ENCODE measurements at places on chromosomes 11 and 22.

DNA sequence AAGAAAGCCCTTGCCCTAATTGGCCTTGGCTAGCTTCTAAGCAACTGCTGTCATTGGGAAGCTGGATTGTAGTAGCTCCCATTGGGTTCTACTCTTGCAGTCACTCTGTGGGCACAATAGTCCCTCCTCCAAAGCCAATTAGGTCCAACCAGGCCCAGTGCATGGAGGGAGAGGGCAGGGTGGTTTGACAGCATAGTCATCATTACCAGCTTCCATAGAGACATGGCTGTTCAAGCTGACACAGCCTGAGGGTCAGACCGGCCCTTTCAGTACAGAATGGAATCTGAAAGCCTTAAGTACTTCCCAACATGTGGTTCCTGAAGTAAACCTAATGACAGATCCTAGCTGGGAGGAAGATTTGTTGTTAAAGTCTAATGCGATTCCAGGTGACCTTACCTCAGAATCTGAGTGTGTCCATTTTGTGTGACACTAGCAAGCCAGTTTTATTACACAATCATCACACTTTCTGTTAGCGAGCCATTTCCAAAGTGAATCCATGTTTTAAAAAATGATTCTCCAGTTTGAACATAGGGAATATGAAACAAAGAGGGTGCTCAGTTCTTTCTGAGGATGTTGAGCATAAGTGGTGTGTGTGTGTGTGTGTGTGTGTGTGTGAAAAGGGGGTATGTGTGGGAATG, 6.9 kb downstream of the PLET1 start:
- no peak for DNase-seq

DNA sequence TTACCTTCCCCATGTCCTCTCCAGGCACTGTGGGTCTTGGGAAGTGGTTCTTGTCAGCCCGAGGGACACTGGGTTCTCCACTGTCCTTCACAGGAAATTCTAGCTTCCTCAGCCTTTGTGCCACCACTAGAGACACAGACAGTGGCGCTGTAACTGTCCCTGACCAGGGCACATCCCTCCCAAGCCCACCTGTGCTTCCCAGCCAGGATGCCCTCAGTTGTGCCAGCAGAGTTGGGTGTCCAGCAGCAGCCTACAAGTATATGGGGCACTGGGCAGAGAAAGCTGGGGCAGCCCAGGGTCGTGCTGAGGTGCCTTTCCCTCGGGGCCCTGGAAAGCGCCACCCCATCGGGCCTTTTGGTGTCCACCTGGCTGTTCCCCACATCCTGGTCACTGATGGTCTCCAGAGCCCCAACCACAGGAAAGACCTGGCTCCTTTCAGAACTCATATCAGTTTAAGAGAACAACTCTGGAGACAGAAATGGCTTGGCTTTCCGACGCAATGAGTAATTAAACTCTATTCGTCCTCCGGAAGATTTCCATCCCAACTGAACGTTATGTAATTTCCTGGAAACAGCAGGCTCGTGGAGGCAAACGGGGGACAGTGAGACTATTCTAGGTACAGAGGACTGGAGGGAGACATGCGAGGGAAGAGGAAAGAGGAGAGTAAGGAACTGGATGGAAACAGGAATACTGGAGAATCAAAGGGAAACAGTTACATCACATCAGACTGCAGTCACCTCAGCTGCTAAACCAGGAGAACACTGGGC, 28.6 kb downstream of the PPP2R1B start:
- DNase-seq, result no peak

DNA sequence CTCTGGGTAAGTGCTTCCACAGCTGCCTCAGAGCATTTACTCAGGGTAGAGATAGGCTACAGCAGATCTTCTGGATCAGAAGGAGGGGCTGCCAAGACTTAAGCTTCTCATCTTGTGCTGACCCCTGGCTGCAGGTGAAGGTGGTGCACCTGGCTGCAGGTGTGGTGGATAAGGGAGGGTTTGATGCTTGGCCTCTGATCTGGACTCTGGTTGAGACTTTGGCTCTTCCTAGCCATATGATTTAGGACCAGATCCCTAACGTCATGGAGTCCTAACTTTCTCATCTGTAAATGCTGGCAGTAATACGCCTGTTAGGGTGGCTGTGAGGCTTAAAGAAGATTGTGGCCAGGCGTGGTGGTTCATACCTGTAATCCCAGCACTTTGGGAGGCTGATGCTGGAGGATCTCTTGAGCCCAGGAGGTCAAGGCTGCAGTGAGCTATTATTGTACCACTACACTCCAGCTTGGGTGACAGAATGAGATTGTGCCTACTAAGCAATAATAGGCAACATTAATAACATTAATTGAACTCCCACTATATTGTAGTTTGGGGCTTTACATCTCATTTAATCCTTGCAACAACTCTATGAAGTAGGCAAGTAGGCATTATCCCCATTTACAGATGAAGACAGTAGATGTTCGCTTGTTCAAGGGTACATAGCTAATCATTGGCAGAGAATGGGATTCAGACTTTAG, 10.7 kb downstream of the DTX4 start:
- no peak for DNase-seq

DNA sequence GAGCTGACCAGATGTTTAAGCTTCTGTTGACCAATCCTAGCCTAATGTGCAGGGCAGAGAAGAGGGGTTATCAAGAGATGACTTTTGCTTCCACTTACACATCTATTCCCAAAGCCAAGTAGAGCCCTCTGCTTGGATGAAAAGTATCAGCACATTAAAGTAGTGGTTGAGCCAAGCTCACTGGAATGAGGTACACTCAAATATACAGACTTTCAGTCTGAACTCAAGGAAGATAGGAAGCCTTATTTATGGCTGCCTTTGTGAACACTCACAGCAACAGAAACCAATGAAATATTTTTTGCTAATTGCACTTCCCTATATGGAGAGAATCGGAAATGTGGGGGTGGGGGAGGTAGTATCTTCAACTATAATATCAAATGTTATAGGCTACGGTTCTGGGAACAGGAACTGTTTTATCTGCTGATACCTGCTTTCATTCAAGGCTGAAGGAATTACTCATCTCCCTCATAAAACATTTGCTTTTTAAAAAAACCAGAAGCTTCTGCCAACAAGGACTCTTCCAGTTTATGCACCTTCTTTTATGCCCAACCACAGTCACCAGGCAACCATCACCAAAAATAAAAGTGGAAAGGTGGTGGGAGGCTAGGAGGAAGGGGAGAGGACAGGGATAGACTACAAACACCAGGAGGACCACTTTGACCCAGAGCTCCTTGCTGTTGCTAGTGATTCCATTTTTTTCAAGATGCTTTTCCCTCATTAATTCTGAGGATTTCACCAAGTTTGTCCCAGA, 91.2 kb downstream of the CLPB start:
- peak; percentile 29 for DNase-seq

- no peak for DNase-seq
Measured at GRCh38 chr11:12809864-12810567, 135.8 kb downstream of the TEAD1 start.

GRCh38 chr22:39024519-39025308, 3.8 kb downstream of the APOBEC3D start:
- no peak for DNase-seq

GRCh38 chr11:133753150-133753549, 92.2 kb downstream of the SPATA19 start:
- DNase-seq, result no peak

DNA sequence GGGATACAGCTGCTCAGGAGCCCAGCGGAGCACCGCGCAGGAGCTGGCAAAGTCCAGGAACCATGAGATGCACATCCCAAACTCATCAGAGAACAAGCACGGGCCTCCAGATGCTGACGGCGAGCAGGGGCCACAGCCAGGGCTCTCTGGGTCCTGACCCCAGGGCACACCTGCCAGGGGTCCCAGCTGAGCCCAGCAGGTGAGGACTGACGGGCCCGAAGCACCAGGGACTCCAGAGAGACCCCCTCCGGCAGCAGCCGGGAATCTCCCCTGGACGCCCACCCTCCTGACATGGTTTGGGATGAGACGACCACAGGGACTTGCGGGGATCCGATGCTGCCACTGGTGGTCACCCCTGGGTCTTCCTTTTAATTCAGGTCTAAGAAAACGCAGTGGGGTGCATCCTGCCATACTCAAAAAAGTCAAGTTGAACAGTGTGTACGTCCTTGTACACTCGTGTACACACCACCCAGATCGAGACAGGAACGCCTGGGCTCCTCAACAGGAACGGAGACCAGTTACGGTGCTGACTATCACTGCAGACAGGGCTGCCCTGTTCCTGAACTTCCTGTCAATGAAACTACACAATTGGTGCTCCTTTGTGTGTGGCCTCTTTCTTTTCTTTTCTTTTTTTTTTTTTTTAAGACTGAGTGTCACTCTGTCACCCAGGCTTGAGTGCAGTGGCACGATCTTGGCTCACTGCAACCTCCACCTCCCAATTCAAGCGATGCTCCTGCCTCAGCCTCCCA, 21.9 kb downstream of the TTLL8 start:
- no peak for DNase-seq

DNA sequence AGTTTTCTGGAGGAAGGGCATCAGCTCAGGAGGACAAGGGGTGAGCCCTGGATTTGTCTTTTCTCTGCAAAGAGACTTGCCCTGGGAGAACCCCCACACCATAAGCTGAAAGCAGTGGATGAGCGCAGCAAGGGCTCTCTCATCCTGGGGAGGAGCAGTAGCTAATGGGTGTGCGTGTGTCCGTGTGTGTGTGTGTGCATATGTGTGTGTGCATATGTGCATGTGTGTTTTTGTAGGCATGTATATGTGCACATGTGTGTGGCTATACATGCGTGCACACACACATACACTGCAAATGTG, 45.3 kb downstream of the SMIM38 start:
- DNase-seq, result no peak

GRCh38 chr11:101104716-101105115, 24.9 kb downstream of the PGR start:
- DNase-seq, result no peak

DNA sequence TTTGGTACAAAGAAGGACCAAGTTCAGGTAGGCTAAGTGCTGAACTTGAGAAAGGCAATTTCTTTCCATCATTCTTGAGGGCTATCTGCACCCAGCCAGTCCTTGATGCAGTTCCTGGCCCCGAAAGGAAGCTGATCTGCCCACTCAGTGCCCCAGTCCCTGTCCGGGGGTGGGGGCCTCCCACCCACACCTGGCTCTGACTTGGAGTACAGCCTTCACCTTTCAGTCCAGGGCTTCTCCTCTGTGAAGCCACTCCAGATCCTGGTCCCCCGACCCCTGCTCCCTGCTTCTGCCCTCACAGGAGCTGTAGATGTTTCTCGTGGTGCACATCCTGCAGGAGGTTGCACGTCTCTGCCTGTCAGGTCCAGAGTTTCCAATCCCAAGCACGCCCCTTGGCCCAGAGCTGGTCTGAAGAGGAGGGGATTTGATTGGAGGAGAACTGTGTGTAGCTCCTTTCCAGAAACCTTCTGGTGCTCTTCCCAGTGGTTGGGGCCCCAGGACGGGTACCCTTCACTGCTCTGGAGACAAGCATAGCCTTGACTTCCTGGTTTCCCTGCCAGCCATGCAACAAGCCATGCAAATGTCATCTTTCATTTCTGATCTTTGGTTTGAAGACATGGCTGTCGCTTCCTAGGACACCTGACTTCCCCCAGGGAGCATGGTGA, 75.3 kb downstream of the BCR start:
- DNase-seq, result no peak

DNA sequence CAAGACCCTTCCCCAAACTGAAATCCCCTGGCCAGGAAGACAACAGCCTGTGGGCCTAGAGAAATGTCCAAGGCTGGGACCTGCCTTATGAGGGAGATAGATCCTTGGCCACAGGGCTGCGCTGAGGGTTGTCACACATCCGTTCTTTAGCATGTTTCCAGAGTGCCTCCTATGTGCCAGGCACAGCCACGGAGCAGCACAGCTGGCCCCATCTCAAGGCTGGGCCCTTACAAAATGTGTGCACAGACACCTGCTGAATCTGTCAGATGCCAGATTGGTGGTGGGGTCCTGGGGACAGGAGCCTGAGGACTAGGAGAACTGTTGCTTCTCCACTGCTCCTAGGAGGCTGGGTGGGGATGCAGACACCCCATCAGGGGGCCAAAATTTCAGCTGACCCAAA, 11.2 kb downstream of the GRIK4 start:
- DNase-seq, result no peak

DNA sequence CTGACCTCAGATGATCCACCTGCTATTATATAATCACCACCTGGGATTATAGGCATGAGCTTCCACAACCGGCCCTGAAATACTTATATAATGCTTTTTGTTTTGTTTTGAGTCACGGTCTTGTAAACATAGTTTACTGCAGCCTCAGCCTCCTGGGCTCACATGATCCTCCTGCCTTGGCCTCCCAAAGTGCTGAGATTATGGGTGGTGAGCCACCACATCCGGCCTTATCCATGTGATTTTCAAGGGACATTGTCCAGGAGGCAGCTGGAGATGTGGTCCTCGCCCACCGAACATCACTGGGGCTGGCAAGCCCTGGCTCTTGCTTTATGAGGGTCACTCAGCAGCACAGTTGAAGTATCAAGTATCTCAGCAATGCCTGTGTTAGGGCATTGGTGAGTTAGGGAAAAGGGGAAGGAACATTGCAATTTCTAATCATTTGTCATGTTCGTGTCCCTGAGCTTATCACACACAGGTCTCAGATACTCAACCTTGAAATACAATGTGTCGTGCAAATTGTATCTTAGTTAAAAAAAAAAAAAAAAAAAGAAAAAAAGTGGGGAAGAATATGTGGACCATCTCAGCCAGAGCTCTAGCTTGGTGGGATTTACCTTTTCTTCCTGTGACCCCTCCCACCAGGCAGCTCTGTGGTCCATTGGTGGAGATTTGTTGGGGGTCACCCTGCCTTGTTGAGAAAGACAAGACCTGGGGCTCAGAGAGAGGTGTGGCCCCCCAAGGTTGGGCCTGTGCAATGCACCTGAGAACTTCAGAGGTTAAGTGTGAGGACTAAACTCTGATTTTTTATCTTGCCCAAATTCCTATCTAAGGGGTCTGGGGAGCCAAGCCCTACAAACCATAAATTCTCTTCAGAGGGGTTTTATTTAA, 40.4 kb upstream of the MAPK1 start:
- no peak for DNase-seq

DNA sequence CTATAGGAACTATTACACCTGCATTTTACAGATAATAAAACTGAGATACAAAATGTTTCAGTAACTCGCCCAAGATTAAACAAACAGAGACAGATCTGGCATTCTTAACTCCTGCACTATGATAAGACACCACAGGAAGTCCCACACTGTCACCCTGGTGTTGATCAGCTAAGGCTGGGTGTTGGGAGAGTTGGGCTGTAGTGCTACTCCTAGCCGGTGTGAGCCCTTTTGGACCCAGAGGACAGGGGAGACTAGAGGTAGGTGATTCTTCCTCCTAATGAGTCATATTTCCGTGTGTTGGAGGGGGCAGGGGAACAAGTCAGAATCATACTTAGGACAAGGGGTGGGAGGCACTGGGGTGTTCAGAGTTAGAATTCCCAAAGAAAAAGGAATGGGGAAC, 353.2 kb upstream of the TENM4 start:
- DNase-seq, result no peak

- no peak for DNase-seq
Measured at GRCh38 chr22:49628391-49629260, 199.0 kb downstream of the BRD1 start.

GRCh38 chr11:126720539-126721235, 279.9 kb downstream of the KIRREL3 start:
- DNase-seq, result no peak

DNA sequence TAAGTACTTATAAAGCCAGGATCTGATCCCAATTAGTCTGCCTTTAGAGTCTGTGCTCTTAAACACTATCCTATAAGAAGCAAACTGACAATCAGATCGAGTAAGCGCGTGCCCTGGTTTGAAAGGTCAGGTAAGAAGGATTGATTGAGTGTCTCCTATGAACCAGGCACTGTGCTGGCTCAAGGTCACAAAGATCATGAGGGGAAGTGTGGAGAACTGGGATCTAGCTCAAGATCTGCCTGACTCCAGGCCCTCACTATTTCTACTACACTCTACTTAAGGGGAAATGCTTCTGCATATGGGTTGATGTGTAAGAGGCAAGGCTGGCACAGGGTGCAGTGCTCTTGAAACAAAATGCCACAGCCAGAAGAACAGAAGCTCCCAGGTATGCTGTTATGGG, 77.0 kb downstream of the ME3 start:
- no peak for DNase-seq

Measured in KG1 (cell line).